RWPE2 (cell line): ENCODE measurements at places on chromosomes 7 and 10.

- DNase-seq, result peak; percentile 52
Measured at GRCh38 chr10:5692461-5693358, 8.1 kb downstream of the TASOR2 start.

- DNase-seq, result no peak
Measured at GRCh38 chr7:30596721-30597120, 2.0 kb downstream of the GARS1 start.

DNA sequence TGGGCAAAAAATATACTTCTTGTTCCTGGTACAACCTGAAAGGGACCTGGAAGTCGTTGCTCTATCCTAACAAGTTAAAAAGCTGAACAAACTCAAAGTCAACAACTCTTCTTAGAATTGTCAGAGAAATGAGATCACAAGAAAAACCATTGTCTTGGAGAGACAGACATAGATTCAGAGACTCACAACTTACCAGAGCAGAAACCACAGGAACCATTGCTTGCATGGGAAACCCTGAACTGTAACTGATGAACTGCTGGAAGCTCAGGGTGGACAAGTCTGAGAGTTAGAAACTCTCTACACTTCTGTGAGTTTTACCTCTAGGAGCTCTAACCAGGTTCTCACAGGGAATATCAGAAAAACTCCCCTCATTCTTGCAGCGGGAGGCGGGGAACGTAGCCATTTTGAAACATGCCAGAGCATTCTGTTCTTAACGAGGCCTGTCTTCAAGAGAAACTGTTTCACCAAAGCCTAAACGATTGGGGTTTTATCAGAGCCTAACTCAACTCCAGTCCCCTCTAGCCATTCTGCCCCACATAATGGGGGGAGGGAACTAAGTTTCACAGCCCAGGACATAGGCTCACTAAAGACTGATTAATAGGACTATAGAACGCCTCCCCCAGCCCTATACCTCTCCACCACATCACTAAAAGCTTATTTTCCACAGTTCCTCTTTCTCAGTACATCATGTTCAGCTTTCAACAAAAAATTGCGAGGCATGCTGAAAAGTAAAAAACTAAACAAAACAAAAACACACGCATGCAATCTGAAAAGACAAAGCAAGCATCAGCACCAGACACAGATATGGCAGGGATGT is 12.0 kb upstream of the GSDME start:
- DNase-seq, result no peak

- no peak for DNase-seq
Measured at GRCh38 chr7:29480934-29481651, 82.5 kb upstream of the PRR15 start.

GRCh38 chr10:114687459-114687858 is 29.4 kb upstream of the ABLIM1 start:
- DNase-seq, result no peak

DNA sequence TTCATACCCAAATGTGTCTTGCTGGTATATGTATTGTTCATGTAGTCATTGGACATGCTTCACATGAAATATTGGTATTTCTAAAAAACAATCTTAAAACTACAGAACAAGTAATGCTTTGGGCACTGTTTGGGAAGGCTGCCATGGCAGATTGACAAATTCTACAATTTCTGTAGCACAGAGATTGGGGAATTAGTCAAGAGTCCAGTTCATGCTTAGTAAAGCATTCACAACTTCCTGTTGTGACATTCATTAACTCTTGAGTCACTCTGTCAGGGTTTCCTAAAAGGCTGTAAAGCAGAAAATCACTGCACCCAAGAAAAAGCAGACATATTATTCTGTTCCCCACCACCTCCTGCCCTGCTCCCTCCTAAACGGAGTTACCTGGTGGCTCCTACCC is 398.9 kb downstream of the PHTF2 start:
- DNase-seq, result no peak

GRCh38 chr7:129433847-129434674 is at the start of gene STRIP2:
Gene STRIP2, plus strand, starts transcription at chr7:129434432. Its CDS starts 41 bp downstream, at chr7:129434473.
- peak; percentile 91 for DNase-seq

GRCh38 chr7:19304086-19304485 is 158.9 kb upstream of the FERD3L start:
- no peak for DNase-seq

- DNase-seq, result no peak
Measured at GRCh38 chr7:148395990-148396716, 194.4 kb upstream of the C7orf33 start.

DNA sequence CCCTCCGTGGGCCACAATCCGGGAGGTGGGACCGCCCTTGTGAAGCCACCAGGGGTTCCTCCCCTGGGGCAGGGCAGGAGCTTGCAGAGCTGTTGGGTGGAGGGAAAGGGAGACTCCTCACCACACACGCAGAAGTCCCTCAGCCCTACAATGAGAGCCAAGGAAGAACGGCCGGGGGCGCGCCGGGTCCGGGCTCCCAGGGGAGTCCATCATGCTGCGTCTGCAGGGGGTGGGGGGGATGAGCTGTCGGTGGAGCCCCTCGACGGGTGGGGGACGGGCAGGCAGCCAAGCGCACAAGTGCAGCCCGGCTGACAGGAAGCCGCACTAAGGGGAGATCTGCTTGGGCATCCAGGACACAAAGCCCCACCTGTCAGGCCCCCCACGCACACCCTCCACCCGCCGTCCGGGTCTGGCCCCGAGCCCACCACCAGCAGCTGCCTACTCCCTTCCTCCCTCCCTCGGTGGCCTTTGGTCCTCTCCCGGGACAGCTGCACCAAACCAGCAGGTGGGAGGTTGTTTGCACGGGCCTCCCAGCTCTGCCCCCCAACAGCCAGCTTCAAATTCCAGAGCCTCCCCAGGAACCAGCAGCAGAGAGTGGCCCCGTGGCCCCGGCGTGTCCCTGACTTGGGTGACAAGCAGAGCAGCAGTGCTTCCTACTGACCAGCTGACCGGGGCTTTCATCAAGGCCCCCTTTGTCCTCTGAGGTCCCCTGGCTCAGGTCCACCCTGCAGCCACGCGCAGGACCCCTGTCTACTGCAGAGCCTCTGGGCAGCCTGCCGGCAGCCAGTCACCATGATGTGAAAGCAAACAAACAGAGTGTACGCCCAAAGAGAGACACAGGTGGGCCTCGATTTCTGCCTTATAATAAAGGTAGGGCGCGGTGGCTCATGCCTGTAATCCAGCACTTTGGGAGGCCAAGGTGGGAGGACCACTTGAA is 50.3 kb downstream of the HIP1 start:
- DNase-seq, result no peak

- DNase-seq, result no peak
Measured at GRCh38 chr7:131735101-131735500, 178.7 kb upstream of the PODXL start.

DNA sequence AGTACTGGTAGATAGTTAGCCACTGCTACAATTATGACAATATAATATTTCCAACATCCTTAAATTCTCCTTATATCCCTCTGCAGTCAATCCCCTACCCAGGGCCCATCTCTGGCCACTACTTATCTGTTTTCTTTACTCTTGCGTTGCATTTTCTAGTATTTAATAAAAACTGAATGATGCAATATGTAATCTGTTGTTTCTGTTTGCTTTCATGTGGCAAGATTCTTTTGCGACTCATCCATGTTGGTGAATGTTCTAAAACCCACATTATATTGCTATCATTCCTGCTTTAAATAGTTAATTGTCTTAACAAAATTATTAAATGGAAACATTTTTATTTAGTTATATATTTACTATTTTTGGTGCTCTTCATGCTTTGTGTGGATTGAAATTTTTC is 338.5 kb downstream of the MDFIC start:
- DNase-seq, result no peak

DNA sequence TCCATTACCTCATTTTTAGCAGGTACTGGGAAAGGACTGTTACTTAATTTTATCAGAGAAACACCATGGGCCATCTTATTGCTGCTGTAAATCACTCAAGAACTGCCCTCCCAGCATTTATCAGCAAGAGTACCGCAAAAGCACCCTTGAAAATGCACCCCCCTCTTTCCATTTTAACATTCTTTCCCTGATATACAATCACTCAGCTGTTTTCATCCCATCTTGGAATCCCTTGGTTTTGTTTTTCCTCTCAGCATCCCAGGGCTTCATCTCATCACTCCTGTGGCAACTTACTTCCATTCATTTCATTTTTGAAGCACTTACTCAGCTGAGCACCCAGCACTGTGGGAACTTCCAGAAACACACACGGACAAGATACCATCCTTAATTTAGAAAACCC is 36.5 kb downstream of the RAPGEF5 start:
- DNase-seq, result no peak

GRCh38 chr7:146626912-146627311 is 510.3 kb downstream of the CNTNAP2 start:
- DNase-seq, result no peak

GRCh38 chr10:78231939-78232338 is 198.3 kb downstream of the RPS24 start:
- no peak for DNase-seq

DNA sequence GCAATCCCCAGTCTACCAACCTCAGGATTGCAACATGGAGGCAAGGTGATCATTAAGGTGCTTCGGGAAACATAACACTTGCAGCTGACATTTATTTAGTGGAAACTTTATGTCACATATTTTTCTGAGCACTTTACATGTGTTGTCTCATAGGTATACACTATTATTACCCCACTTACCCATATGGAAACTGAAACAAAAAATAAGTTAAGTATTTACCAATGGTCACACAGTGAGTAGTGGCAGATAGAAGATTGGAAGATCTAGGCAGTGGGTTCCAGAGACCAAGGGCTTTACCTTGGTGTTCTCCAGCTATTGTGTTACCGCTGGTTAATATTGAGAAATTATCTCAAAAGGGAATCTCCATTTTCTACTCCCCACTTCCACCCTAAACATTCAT is 1279.1 kb upstream of the SORCS1 start:
- DNase-seq, result no peak

GRCh38 chr7:45001138-45001694 is 1.2 kb downstream of the CCM2 start:
- no peak for DNase-seq

GRCh38 chr7:25672496-25672895 is 444.2 kb upstream of the NPVF start:
- no peak for DNase-seq

- no peak for DNase-seq
Measured at GRCh38 chr10:50324680-50325393, 73.5 kb upstream of the ASAH2 start.

DNA sequence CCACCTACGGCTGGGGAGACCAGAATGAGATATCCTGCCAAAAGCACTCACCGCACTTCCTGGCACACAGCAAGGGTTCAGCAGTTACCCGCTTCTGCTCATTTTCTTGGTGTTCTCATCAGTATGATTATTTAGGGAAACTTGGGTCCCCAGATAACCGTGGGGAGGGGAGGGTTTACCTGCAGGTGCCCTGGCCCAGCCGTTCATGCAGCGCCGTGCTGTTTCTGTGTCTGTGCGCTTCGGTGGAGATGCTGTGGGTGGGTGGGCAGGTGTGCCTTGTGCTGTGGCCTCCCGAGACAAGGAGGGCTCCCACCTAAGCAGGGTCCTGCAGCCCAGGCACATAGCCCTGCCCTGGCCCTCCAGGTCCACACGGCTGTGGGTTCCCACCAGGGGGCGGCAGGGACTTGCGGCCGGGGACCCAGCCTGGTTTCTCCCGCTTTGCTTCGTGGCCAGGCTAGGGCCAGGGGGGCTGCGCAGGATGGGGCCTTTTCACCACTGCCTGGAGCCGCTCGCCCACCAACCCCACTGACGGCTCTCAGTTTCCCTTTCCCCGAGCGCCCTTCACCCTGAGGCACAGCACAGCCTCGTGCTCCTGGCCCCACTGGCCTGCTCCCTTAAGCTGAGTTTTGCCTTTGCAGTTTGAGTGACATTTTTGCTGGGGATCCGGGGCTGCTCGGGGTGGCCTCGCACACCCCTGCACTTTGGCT is 78.5 kb downstream of the LHPP start:
- DNase-seq, result no peak

GRCh38 chr7:2950578-2950977 is 93.1 kb downstream of the CARD11 start:
- DNase-seq, result no peak

GRCh38 chr10:98080494-98080893 is 50.1 kb upstream of the CRTAC1 start:
- DNase-seq, result no peak

DNA sequence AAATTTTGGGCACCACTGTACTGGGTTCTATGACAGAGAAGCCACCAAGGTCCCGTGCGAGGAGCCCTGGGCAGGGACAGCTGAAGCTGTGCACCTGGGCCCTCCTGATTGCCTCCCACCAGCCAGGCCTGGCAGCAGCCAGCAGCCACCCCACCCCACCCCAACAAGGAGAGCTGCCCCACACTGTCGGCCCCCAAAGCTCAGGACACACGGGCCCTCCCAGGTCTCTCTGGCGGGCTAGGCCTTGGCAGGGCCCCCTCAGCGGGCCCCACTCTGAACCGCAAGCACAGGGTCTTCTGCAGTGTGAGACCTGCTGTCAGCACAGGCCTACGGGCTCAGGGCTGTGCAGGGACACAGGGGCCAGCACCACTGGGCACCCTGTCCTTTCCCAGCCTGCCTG is 5.5 kb downstream of the GPR146 start:
- DNase-seq, result no peak

DNA sequence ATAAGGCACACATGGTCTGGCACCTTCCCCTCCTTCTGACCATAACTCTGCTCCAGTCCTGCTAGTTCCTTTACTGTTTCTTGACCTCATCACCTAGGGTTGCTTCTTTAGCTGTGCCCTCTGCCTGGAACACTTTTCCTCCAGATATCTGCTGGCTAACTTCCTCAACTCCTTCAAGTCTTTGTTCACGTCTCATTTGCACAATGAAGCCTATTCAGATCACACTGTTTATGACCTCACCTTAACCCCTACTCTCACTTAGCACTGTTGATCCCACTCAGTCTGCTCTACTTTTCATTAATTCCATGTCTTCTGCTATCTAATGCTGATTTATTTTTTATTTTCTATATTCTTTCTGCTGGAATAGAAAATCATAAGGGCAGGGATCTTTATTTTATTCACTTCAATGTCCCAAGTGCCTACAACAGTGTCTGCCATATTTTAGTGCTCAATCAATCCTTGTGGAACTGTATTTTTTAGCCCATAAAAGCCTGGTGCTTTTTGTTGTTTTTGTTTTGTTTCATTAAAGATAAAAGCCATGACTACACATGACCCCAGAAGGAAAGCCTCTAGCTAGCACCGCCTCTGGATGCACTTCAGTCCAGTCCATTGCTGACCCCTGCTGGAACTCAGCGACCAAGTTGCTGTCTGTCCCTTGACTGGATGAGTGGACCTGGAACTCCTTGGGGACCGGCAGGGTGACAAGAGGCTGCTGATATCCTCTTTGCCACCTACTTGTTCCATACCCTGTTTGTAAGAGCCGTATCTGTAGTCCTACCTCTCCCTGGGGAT is 12.3 kb downstream of the KLF14 start:
- no peak for DNase-seq
